Bone marrow (tissue), 2 donors: ENCODE measurements at places on chromosomes 7 and 10.

DNA sequence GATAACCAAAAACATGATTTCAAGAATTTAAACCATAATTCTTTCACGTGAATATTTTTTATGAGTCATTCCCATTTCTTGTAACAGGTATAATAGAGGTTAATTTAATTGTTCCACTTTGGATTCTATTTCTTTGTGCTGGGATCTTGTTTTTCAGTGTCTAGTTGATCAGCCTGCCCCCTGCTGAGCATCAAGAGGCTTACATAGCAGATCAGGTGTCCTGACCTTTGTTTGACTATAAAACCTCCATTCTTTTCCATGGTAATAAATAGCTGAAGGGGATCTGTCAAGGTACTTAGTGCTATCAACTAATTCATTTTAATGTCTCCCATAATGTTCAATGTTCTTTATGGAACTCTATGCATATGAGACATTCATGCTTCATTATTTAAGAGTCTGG lies 4.9 kb downstream of the COL17A1 start:
- DNase-seq: no peak

GRCh38 chr10:16923726-16924125 lies 106.5 kb upstream of the RSU1 start:
- DNase-seq: no peak

DNA sequence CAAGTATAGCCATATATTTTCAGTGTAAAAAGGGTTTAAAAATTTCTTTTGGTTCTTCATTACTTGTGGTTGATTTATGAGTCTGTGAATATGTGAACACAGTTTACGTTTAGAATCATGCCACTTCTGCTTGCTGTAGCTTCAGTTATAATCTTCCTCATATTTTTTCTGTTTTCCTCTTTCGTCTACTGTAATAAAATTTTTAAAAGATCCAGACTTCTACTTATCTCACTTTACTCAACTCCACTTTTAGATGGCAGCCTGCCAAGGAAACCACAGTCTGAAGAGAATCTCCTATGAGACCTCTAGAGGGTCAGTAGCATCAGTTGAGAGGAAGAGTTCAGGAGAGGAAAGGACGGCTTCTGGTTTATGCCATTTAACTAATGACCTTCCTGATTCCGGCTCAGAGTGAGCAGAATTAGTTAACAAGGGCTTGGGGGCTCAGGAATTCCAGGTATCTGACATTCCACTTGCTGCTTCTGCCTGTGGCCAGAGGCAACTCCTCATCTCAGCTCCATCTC lies 21.4 kb downstream of the CREB5 start:
- no peak for DNase-seq

- no peak for DNase-seq
Measured at GRCh38 chr7:95322854-95323253, 1.5 kb downstream of the PON1 start.

DNA sequence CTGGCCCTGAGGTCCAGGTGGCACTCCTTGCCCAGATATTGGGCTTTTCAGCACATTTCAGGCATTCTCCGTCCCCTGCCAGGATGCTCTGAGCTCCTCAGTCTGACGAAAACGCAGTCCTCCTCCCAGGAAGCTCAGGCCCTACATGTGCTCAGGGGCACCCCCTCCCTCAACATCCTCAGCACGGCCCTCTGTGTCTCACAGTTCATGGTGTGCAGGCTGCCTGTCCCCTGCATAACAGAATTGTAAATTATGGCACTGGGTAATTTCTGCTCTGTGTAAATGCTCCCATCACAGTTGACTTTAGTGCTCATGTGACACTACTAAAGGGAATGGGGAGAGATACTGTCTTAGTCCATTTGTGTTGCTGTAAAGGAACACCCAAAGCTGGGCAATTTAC lies 563.8 kb downstream of the DNAJB6 start:
- DNase-seq: no peak

GRCh38 chr10:121158988-121159579 lies 307.9 kb downstream of the WDR11 start:
- no peak for DNase-seq

DNA sequence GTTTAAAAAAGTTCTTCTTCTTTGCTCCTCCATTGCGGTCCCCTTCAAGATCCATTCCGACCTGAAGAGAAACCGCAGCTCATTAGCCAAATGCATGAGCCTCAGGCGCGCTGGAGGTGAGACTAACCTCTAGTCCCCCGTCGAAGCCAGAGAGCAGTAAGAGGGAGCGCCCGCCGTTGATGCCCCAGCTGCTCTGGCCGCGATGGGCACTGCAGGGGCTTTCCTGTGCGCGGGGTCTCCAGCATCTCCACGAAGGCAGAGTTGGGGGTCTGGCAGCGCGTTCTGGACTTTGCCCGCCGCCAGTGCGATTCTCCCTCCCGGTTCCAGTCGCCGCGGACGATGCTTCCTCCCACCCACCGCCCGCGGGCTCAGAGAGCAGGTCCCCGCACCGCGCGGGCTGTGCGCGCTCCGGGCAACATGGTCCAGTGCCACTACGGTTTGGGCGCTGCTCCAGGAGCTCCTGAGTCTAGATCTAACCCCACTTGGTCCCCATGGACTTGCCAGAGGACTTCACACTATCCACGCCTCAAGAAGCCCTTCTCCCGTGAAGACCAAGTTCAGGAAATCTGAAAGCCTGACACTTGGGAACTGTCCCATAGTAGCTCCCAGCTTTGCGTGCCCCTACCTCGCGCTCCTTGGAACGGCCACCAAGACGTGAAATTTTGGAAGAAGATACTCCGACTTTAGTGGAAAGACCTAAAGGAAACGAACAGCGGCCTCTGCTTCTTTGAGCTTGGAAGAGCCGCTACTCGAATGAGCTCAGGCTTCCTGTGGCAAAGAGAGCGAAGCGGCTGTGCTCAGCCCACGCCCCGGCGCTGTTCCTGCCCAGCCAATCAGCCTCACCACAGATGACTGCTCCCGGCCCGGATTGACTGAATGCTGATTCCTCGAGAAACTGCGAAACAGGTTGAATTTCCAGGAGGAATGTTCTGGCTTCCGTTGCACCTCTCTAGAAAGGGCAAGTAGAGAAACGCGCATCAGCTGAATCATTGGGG lies at the start of gene ABCB1:
ABCB1 (minus strand) TSS at position 755 of the 995 bp plus-strand sequence; CDS start at position 55, 700 bp downstream.
- peak; percentile 34 for DNase-seq
